ENCODE measurements at places on chromosomes 12 and 14.

GRCh38 chr14:104526723-104527645, 52.6 kb upstream of the C14orf180 start:
- no peak for DNase-seq

- DNase-seq, result no peak
Measured at GRCh38 chr14:61388173-61388975, 67.0 kb downstream of the PRKCH start.

DNA sequence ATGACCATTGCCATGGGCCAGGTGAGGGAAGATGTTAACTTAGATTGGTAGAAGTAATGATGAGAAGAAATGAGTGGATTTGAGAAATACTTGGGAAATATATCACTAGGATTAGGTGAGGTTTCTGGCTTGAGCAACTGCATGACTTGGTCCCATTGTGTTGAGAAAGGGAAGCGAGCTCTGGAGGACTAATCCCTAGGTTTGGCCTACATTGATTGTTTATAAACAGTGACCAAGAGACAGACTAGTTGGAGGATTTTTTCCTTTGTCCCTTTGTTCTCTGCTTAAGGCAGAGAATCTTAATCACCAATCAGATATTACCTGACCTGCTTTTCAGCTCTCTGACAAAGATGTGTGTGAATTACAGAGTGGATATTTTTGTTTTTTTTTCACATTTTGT, 100.5 kb downstream of the AEBP2 start:
- DNase-seq, result no peak

- no peak for DNase-seq
Measured at GRCh38 chr14:56349960-56350359, 229.6 kb upstream of the TMEM260 start.

DNA sequence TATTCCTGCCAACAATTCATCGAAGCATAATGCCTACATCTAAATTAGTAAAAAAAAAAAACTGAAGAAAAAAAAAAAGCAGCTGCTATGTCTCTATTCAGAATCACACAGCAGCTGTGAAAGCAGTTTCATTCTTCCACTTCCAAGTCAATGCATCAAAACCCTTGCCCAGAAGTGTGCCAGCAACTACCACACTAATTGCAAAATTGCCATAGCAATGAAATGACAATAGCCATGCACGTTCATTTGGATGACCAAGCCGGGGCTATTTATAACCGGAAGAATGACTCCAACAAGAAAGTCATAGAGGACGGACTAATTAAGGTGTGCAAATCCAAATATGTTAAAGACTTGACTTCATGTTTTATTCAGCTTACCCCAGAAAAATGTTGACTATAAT, 42.5 kb downstream of the SLC2A13 start:
- DNase-seq, result peak; percentile 97

DNA sequence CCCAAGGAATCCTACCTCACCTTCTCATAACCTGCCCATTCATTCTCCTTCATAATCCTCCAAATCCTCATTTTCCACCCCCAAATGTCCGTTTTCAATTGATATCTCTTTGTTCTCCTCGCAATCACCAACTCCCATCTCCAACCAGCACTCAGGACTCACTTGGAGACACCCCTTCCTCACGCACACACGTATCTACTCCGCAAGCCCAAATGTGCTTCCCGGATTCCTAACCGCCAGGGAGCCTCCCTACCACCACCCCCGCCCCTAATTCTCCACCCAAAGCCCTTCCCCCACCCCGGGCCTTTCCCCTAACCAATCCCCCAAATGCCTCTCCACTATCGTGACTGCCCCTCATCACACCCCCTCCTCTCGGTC, 304 bp downstream of the KCTD10 start:
- no peak for DNase-seq

- no peak for DNase-seq
Measured at GRCh38 chr12:66033151-66033550, 97.4 kb downstream of the LLPH start.

- DNase-seq, result no peak
Measured at GRCh38 chr12:49798248-49798647, 30.0 kb downstream of the NCKAP5L start.

- DNase-seq, result no peak
Measured at GRCh38 chr14:30191639-30192279, 264.1 kb upstream of the PRKD1 start.

- DNase-seq, result no peak
Measured at GRCh38 chr14:59215322-59215721, 26.9 kb downstream of the DAAM1 start.

DNA sequence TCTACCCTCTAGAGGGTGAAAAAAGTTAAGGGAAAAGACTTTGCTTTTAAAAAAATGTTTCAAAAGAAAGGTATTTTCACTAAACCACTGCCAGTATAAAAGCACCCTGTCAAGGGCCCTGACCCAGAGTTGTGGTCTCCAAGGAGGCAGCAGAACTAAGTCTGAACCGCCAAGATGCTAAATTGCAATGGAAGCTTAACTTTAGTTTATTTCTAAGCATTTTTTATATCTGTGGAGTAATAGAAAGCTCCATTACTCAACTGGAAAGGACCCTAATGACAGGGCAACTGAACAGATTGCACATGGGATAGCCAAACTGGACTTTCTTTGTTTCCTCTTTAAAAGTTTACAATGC, 379.8 kb downstream of the NAV3 start:
- no peak for DNase-seq

DNA sequence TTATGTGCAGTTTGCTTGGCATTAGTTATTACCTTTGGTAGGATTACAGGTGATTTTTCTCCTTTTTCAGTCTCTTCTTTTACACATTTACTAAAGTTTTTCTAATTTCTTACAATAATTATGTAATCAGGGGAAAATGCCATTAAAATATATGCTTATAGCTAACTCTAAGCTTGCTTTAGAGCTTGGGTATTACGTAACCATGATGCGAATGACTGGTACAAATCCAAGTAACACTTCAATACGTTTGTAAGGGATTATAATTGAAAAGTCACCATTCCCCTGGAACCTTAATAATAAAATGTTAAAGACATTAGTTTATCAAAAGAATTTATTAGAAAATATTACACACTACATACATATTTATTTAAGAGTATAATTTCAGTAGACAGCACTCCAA, 71.6 kb downstream of the SCAF11 start:
- DNase-seq, result no peak

DNA sequence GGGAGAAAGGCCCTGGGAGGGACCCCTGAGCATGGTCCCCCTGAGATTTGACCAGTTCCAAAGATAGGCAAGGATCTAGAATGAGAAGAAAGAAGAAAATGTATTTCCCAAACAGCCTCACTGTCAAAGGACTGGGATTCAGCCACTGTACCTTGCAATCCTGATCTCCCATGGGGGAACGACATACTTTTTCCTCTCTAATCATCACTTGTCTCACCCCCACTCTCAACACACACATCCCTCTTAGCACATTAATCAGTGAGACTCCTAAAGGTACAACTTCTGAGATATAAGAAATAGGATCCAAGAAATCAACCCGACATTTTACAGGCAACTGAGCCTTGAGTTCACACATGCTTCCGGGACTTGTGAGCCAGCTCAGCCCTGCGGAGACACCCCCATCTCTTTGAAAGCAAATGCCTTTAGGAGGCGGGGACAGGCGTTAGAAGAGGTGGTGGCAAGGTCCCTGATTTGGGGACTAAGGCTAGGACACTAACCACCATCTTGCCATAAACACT, 1.4 kb downstream of the MAP3K9 start:
- DNase-seq, result no peak

DNA sequence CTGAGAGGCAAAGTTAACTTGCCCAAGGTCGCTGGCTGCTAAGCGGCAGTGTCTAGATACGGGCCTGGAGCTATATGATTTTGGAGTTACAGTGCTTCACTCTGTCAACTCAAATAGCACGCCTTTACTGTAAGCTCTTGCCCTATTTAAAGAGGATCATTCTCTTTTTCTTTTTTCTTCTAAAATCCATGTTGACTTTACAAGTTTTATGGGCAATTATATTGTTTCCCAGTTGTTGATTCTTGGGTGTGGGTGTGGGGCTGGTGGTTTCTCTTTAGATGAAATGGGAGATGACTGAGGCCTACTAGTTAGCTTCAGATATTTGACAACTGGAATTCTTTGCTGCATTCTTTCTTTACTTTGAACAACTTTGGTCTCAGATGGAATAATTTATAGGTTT, 70.7 kb downstream of the C12orf75 start:
- DNase-seq, result no peak

- DNase-seq, result no peak
Measured at GRCh38 chr12:116803013-116803736, 65.1 kb downstream of the RNFT2 start.

GRCh38 chr12:24931666-24932405, 17.1 kb downstream of the BCAT1 start:
- DNase-seq, result no peak

GRCh38 chr12:52127683-52128450, 48.4 kb downstream of the SMIM41 start:
- no peak for DNase-seq

- no peak for DNase-seq
Measured at GRCh38 chr12:92108651-92109050, 37.0 kb downstream of the BTG1 start.

- DNase-seq, result no peak
Measured at GRCh38 chr14:56423544-56423943, 156.1 kb upstream of the TMEM260 start.

DNA sequence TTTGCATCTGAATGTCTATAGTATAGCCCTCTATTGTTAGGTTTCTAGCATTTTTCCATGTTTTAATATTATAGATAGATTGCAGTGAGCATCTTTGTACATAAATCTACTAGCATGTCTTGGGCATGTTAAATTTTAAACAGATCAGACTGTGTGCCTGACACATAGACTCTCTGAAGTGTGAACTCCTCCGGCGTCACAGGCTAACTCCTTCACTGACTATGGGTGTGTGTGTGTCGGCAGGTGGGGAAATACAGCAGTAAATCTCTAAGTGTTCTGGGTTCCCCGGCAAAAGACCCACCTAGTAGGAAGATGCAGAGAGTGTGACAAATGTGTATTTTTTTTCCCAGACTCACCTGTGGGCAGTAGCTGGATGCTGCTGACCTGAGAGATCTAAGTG, 2.3 kb downstream of the VWF start:
- no peak for DNase-seq

GRCh38 chr14:60206837-60207533, 41.8 kb upstream of the DHRS7 start:
- no peak for DNase-seq

DNA sequence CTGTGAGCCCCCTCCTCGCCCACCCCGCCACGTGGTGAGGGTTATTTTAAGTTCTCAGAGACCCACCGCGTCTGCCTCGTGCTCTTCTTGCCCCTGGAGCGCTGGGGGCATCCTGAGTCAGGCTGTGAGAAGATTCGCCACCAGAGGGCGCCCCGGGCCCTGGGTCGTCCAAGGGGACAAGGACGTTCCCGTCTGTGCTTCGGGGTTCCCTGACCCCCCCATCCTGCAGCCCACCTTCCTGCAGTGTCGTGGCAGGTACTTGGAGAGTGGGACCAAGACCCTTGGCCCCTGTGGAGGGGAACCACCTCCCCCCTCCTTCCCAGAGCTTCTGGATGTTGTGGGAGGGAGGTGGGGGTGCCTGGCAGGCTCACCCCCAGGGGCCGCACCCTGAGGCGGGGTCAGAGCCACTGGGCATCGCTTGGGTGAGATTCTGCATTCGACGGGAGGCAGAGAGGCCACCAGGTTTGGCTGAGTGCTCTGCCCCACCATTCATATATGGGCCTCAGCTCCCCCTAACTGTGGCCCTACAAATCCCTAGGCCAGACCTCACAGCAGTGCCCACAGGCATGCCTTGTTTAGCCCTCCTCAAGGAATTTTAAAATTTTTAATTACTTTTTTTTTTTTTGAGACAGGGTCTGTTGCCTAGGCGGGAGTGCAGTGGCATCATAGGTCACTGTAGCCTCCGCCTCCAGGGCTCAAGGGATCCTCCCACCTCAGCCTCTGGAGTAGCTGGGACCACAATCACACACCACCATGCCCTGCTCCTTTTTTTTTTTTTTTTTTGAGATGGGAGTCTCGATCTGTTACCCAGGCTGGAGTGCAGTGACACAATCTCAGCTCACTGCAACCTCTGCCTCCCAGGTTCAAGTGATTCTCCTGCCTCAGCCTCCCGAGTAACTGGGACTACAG, 17.0 kb downstream of the RHOF start:
- no peak for DNase-seq

Data from NCI-H1930 (cell line).